Stimulated activated CD4-positive, alpha-beta T cell treated with anti-CD3 and anti-CD28 coated beads, TNF-alpha, amount 100 ng/mL, for 1 hour (primary cell): ENCODE measurements at places on chromosomes 4 and X.

DNA sequence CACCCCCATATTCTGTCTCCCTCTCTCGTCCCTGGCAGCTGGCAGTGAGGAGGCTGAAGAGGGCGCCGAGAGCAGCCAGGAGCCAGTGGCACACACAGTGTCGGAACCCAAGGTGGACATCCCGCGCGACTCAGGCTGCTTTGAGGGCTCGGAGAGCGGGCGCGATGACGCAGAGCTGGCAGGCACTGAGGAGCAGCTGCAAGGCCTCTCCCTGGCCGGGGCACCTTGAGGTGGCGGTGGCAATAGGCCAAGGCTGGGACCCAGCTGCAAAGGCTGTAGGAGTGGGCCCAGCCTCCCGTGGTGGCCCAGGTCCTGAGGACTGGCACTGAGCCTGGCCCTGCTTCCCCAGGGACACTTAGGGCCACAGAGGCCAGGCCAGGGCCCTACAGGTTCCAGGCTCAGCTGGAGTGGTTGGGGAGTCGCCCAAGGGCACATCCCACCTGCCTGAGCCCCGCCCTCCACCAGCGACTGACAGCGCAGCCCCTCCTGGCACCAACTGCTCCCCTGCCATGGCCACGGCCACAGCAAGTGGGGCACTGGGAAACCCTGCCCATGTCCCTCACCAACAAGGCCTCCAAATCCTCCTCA is 13.9 kb downstream of the SASH3 start:
- DNase-seq: no peak

- no peak for DNase-seq
Observed at GRCh38 chr4:27928761-27929540, 1068.3 kb downstream of the STIM2 start.

DNA sequence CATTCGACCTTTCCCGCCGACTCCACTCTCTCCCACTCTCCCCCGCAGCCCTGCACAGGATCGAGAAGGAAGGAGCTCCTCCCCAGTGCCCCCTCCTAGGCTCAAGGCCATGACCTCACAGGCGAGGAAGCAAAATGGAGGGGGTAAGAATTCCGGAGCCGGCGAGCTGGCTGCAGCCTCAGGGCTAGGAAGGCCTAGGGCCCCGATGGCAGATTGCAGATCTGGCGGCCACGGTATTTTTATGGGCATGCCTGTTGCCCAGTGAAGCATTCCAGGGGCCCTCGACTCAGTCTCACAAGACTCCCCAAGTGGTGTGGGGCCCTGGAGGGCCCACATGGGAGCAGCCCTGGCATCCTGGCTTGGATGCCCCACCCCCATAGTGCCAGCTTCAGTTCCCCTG is 942 bp upstream of the L1CAM start:
- no peak for DNase-seq

GRCh38 chrX:1618689-1619088 is 3.8 kb downstream of the ASMT start:
- no peak for DNase-seq

DNA sequence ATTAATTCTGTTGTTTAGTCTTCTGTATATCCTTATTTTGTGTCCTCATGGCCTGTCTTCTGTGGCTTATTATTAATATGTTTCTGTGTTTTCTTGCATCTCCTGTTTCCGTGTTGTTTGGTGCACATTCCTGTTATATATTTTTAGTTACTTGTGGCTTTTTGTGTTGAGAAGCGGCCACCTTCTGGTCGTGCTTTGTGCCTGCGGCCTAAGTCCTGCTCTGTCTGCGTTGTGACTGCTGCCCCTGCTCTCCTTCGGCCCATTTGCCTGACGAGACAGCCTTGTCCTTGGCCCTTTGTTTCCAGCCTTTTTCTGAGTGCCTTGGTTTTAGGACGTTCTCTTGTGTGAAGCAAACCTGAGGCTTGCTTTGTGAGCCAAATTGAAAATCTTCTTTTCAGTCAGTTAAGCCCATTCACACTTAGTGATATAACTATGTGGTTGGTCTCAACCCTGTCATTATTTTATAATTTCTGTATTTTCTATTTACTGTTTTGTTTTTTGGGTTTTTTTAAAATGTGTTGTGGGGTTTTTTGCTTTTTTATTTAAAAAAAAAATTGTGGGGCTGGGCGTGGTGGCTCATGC is 43.8 kb downstream of the TNIP2 start:
- DNase-seq: no peak

- no peak for DNase-seq
Observed at GRCh38 chr4:20428436-20429160, 176.9 kb downstream of the SLIT2 start.

DNA sequence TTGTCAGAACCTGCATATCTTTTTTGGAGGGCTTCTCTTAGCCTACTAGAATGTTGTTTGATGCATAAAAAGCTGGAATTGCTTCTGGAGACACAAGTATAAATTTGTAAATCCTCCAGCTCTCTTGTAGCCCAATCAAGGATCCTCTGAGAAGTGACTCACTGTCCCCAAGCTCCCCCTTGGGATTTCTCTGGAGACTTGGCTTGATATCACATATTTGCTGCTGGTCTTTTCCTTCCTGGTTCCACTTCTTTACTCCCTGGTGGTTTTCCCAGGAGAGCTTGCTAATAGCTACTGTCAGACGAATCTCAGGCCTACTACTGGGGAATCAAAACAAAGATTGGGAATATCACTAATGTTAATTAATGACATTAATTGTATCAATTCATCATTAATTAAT is 173.1 kb downstream of the STK32B start:
- no peak for DNase-seq

GRCh38 chr4:177441061-177441802 is 1.0 kb downstream of the AGA start:
- DNase-seq: no peak

DNA sequence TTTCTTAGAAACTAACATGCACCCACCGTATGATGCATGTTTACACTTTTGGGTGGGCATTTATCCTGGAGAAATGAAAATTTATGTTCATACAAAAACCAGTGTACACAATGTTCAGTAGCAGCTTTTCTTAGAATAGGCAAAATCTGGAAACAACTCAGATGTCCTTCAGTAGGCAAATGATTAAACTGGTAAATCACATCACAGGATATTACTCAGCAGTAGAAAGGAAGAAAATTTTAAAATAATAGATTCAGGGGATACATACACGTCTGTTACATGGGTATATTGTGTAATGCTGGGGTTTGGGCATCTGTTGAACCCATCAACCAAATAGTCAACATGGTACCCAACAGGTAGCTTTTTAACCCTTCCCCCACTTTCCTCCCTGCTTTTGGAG is 25.2 kb upstream of the HSPA4L start:
- DNase-seq: no peak

- DNase-seq: no peak
Observed at GRCh38 chr4:98448908-98449307, 187.7 kb downstream of the RAP1GDS1 start.

GRCh38 chr4:89640620-89641366 is 196.2 kb downstream of the SNCA start:
- no peak for DNase-seq

- DNase-seq: no peak
Observed at GRCh38 chr4:42361456-42361855, 35.8 kb upstream of the SHISA3 start.

DNA sequence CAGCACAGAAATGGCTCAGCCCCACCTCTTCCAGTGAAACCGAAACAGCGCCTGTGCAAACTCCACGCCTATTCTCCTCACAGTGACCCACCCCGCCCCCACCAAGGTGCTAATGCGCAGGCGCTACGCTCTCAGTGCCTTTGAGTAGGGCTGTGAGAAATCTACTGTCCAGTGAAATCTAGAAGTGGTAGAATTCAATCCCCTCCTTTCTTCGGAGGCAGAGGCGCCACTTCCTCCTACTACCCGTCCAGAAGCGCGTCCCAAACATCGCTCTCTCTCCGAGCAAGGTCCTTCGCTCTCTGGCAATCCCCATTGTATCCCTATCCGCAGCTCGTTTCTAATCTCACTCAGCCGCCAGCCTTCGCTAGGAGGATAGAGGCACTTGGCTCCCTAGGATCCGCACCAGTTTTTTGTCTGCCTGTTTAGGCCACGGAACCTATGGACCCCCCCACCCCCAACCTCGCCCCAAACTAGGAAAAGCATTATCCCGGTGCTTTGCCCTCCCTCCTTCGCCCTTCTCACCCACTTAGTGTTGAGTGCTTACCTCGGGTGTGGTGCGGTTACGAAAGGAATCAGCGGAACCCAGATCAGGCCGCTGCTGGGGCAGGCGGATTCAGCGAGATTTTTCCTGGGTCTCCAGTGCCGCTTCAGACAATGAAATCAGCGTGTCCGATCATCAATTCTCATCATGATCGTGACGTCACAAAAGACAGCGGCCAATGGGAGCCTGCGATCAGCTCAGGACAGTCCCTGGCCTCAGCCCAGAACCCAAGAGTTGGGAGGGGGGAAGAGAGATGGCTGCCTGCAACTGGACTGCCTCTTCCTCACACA is at the start of gene HDX:
Gene HDX, minus strand, starts transcription at position 656 of the 831 bp plus-strand sequence. CDS start 27,056 bp downstream, outside the sequence.
- peak; percentile 29 for DNase-seq

GRCh38 chr4:6699903-6700302 is 6.2 kb downstream of the S100P start:
- DNase-seq: no peak

GRCh38 chrX:12791257-12792228 is at the start of gene PRPS2:
TSS of gene PRPS2 (plus strand) at chrX:12791412. CDS start at chrX:12791498, 86 bp downstream.
- peak; percentile 8 for DNase-seq

DNA sequence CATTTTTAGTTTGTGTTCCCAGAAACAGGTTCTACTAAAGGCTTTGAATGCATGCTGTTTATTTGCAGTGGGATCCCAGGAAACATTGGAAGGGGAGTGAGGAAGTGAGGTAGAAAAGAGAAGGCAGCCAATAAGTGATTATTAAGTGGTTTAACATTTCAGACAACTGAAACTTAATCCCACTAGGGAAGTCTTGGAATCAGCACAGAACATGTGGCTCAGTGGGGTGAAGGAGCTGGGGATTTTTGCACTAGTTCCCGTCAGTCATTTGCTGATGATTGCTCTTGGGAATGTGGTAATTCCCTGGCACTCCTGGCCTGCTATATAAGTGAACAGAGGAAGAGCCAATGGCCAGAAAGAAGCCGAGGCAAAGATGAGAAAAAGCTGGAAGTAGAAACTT is 1053.0 kb upstream of the IGFBP7 start:
- no peak for DNase-seq

DNA sequence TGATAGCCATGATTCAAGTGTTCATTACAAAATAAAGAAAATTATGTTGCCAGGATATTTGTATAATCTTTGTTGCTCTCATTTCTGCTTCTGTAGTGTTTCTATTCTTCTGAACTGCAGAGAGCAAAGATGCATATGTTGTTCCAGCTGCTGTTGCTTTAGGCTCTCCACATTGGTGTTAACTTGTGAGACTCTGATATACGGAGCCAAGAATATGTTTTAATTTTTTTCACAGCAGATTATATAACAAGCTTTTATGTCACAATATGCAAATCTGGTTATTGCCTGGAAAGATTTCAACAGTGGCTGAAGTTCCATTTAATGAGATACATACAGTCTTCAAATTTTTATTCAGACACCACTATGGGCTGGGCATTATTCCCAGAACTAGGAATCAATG is 655.0 kb downstream of the GRXCR1 start:
- DNase-seq: no peak

DNA sequence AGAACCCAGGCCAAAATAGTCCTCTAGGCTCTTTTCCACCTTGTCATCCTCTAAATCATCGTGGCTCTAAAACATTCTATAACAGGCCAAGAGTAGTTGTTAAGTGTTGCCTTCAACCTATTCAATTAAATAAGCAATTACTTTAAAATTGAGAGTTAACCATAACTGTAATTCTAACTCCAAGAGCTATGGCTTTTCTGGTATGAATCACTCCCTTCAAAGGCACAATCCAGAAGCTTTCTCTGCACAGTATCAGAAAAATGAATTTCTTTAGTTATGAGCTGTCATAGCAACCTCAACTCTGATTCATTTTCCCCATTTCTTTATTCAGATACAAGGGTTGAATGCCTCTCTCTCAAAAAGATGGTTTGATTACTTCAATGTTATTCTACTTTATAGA is 21.7 kb downstream of the INPP4B start:
- DNase-seq: no peak

DNA sequence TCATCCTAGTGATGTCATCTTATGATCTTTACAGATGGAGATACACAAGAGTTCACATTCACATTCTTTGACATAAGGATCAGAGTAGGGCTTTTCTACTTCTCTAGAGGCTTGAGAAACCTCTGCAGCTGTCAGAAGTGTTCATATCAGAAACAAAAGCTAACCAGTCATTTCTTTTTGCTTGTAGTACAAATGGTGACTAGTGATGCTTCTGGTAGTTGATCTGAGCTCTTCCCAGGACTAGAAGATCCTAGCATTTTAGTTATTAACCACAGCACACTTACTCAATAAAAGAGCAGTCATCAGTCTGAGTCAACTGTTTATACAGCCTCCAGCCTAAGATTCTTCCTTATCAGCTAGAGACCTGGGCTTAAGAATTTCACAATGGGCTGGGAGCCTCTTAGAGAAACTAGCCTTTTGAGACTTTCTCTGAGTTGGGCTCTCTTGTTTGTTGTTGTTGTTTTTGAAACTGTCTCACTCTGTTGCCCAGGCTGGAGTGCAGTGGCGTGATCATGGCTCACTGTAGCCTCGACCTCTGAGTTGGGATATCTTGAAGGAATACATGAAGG is 84.1 kb downstream of the TMEM164 start:
- no peak for DNase-seq

DNA sequence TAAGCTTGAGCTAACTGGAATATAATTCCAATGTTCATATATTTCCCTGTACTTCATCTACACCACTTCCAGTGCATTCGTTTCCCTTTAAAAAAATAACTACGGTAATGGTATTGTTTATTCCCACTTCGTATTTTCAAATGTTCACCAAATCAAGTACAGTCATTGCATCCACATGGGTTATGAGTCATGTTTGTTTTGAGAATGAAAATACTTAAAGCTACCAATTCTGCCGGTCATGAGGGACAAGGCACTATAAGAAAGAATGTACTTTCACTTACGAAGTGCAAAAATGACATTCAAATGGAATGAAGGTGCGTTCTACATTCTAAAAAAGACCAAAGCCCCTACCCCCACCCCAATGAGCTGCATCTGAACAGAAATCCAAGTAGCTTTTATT is 174.4 kb upstream of the FGF13 start:
- DNase-seq: no peak

DNA sequence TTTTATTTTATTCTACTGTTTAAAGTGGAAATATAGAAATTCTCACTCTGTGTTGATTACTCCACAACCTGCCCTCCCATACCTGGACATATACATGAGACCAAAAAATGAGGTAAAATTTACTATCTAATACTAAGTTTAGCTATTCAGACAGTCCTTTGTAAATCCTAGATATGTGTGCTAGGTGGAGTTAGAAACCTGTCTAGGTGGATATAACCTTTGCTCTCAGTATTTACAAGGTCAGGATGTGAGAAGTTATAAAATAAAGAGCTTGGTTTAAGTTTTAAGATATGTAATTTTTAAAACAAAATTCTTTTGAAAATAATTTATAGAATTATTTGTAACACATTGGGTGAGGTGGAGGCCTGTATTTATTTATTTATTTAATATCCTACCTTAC is 221.5 kb downstream of the PCDH7 start:
- no peak for DNase-seq

GRCh38 chrX:87045352-87045751 is 472.2 kb upstream of the KLHL4 start:
- DNase-seq: no peak

- DNase-seq: no peak
Observed at GRCh38 chr4:16224264-16225166, 1.8 kb downstream of the TAPT1 start.

- no peak for DNase-seq
Observed at GRCh38 chr4:55613621-55614020, 21.6 kb upstream of the PDCL2 start.
